ENCODE measurements at places on chromosomes 1 and 21. TPM values are rescaled to one million over a fixed set of nuclear protein-coding genes. Genes with fewer than 3 reads are reported as not detected.
A peak's percentile ranks its signal among the peaks of the same experiment; 100 is the strongest.

ZNF436 gene
- 10.9 TPM for total RNA-seq

- DNase-seq, result no peak
These were observed 7.8 kb downstream of the ZBTB7B start for GRCh38 chr1:155010211-155010918.

FOXO6 gene
- total RNA-seq, result 0.43 TPM

GRCh38 chr1:111948209-111949171, 41.0 kb downstream of the KCND3 start:
- DNase-seq, result peak; percentile 54

DNA sequence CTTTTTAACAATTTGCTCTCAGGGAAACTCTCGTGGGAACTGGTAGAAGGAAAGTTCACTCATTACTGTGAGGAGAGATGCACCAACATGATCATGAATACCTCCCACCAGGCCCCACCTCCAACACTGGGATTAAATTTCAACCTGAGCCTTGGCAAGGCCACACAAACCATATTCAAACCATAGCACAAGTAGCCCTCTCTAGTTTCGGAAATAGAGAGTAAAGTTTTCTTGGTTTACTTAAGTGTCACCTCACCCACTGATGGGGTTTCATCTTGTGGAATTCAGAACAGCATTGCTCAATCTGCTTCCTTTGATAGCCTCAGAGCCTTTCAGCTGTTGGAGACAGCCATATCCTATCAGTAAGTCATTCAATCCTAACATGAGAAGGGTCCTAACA, 25.5 kb upstream of the CCSAP start:
- no peak for DNase-seq

CEP85 gene
- total RNA-seq, result 10.3 TPM

- DNase-seq, result peak; percentile 32
These were observed 123.9 kb downstream of the GLIS1 start for GRCh38 chr1:53615101-53615500.

DNA sequence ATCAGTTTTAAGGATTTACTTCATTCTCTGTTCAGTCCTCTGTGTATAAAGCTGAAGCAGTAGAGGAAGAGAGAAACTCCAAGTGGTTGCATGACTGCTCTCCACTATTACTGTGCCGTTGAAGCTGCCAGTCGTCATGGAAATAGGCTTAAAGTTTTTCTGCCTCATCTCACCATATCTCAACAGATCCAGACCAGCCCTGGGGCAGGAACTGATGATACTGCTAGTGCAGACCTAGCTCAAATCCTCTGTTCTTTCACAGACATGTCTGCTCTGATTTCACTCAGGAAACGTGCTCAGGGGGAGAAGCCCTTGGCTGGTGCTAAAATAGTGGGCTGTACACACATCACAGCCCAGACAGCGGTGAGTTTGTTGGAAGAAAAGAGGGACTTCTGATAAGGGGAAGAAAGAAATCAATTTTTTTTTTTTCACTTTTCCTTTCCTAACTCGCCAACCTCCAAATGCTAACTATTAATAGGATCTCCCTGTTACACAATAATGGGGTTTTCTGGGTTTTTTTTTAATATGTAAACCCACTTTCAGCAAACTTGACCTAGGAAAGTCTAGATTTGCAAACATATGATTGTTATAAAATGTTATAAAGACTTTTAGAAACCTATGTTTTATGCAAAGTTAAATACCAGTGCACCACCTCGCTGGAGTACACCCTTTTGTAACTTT, 22.2 kb upstream of the STRIP1 start:
- DNase-seq, result no peak

GRCh38 chr21:44467859-44468195, 12.5 kb downstream of the LRRC3 start:
- DNase-seq, result no peak

DNA sequence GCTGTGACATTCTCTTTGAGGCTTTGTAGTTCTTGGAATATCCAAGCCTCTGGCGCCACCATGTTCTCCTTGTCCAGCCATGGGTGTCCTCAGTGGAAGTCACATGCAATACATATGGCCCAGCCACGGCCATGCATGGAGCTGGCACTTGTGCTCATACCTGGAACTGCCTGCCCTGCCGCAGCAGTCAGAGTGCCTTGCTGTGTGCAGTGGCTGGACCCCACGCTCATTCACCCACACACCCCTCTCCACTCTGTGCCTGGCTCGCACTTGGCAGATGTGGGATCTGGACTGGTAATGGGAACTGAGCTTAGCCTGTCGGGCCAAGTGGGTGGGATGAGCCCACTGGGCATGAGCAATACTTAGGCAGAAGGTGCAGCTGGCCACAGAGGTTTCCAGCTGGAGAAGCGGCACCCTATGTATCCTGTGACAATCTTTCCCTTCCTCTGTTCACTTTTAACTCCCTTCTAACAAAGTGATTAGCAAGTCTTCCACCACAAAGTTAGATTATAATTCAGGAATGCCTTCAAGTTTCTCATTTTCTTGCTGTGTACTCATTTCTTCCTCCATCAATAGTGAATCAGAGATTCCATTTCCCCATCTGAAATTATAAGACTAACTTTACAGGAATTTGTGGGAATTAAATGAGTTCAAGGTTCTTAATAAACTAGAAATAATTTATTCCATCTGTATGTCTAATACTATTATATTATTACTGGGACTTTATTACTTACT, 351.6 kb upstream of the NCAM2 start:
- no peak for DNase-seq

All from upper lobe of right lung (tissue), 1 donor.